ENCODE measurements at places on chromosomes 4 and X. TPM values are rescaled to one million over a fixed set of nuclear protein-coding genes. Genes with fewer than 3 reads are reported as not detected.
A peak's percentile ranks its signal among the peaks of the same experiment; 100 is the strongest.

DNA sequence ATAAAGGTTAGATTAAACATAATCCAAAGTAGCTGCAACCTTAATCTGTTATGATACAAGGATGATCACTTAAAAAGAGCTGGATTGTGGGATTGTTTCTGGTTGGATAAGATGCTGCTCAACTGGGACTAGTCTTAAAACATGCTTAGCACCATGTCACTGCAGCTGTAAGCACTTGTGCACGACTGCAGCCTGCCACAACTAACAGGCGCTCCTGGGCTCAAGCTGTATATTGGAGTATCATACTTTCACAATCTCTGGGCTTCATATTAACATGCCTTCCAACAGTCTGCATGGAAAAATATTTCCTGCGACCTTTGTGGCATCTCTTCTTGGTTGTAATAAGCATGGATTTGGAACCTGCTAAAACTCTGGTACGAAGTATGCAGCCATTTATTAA, 493.0 kb upstream of the PITX2 start:
- no peak overlapping the region for H3K27ac ChIP-seq
- no peaks in the 10 kb centered on the region for H3K27me3 ChIP-seq
- DNase-seq, result no peak
- H3K4me1 ChIP-seq, result no peaks in the 10 kb centered on the region
- no peaks in the 10 kb centered on the region for H3K36me3 ChIP-seq
- H3K4me3 ChIP-seq, result no peak overlapping the region

DNA sequence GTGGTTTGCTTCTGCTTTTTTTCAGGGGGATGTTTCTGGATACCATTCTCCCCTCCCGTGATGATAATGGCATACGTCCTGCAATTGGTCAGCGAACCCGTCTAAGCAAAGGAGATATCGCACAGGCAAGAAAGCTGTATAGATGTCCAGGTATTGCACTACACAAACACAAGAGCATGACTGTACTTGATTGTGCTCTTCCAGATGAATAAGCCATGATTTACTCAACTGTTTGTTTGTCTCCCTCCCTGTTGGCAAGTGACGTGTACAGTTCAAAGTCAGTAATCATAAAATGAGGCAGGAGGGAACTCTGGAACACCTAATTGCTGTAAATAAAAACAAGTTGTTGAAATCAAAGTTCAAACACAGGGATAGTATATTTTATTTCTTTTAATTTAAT, 141.4 kb downstream of the TLL1 start:
- no peaks in the 10 kb centered on the region for H3K36me3 ChIP-seq
- no peaks in the 10 kb centered on the region for H3K4me1 ChIP-seq
- no peak overlapping the region for H3K4me3 ChIP-seq
- H3K27me3 ChIP-seq, result no peaks in the 10 kb centered on the region

- no peaks in the 10 kb centered on the region for H3K36me3 ChIP-seq
- H3K27ac ChIP-seq, result no peak overlapping the region
- H3K4me3 ChIP-seq, result no peak overlapping the region
- no peaks in the 10 kb centered on the region for H3K4me1 ChIP-seq
- DNase-seq, result no peak
These were observed 8.0 kb upstream of the HERC5 start for GRCh38 chr4:88448889-88449288.

Gene MPP1
- 39.3 TPM for total RNA-seq

- no peaks in the 10 kb centered on the region for H3K27me3 ChIP-seq
- H3K4me1 ChIP-seq, result no peaks in the 10 kb centered on the region
- H3K4me3 ChIP-seq, result no peak overlapping the region
- peaks cover 23% of the 10 kb centered on the region for H3K36me3 ChIP-seq
- H3K27ac ChIP-seq, result no peak overlapping the region
These were observed 170.2 kb upstream of the NUDT6 start for GRCh38 chr4:123092586-123092985.

Gene SLC26A1
- total RNA-seq, result not detected

GRCh38 chr4:16707874-16708273, 190.6 kb downstream of the LDB2 start:
- no peaks in the 10 kb centered on the region for H3K27me3 ChIP-seq
- H3K36me3 ChIP-seq, result no peaks in the 10 kb centered on the region
- no peak overlapping the region for H3K4me3 ChIP-seq

GRCh38 chrX:51837921-51838320, 55.5 kb upstream of the MAGED1 start:
- peak; percentile 22 for DNase-seq
- no peaks in the 10 kb centered on the region for H3K4me1 ChIP-seq
- no peaks in the 10 kb centered on the region for H3K36me3 ChIP-seq
- no peak overlapping the region for H3K4me3 ChIP-seq

Gene NPNT
- 1.7 TPM for total RNA-seq

GRCh38 chr4:104868958-104869357, 277.7 kb upstream of the TET2 start:
- DNase-seq, result no peak
- no peaks in the 10 kb centered on the region for H3K27me3 ChIP-seq
- H3K27ac ChIP-seq, result no peak overlapping the region
- H3K36me3 ChIP-seq, result no peaks in the 10 kb centered on the region
- H3K4me3 ChIP-seq, result no peak overlapping the region
- no peaks in the 10 kb centered on the region for H3K4me1 ChIP-seq

DNA sequence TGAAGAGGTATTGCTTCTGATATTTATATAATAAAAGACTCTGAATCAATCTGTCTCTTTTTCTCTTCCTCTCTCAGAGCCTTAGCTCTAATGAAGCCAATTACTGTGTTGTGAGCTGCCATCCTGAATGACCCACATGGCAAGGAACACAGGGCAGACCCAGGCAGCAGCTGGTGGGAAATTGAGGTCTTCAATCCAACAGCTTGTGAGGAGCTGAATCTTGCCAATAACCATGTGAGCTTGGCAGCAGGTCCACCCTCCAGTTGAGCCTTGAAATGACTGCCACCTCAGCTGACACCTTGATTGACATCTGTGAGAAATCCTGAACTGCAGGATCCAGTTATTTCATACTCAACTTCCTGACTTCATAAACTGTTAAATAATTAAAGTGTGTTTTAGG, 149.4 kb downstream of the NDST4 start:
- no peaks in the 10 kb centered on the region for H3K36me3 ChIP-seq
- H3K4me1 ChIP-seq, result no peaks in the 10 kb centered on the region
- no peak overlapping the region for H3K4me3 ChIP-seq
- no peaks in the 10 kb centered on the region for H3K27me3 ChIP-seq

GRCh38 chr4:121050300-121050699, 22.0 kb downstream of the NDNF start:
- no peak overlapping the region for H3K4me3 ChIP-seq
- no peaks in the 10 kb centered on the region for H3K27me3 ChIP-seq
- H3K27ac ChIP-seq, result no peak overlapping the region
- no peaks in the 10 kb centered on the region for H3K36me3 ChIP-seq

Gene FUNDC1
- 24.8 TPM for total RNA-seq

GRCh38 chr4:183304538-183304937, 15.5 kb downstream of the CLDN22 start:
- H3K4me1 ChIP-seq, result no peaks in the 10 kb centered on the region
- peaks cover 13% of the 10 kb centered on the region for H3K36me3 ChIP-seq
- no peak overlapping the region for H3K27ac ChIP-seq

Gene MSX1
- 3.6 TPM for total RNA-seq

DNA sequence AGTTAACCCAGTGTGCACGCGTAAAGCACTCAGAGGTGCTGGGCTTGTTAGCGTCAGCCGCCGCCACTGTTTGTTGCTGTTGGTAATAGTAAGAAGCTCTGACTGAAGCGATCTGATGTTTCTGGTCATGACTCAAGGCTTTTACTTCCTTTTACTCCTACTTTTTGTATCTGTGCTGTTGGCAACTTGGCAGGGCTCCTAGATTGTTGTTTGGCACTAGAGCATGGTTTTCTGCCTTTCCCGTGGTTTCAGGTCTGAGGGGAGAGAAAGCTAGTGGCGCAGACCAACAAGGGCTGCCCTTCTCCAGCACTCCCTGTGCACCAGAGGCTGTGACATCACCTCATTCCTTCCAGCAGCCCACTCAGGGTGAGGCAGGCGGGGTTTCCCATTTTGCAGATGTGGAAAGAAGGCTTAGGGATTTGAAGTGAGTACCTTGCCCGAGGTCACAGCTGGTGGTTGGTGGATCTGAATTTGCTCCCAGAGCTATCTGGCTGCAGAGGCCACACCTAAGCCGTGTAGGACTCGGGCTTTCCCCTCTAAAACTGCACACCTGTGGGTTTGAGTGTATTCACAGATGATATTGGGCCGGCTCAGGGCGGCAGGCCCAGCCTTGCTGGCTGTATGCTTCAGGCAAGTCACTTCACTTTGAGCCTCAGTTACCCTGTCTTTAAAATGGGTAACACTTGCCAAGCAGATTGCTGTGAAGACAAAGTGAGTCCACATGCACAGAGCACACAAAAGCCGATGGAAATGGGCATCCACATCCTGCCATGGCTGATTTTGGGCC, 51.2 kb upstream of the TADA2B start:
- no peaks in the 10 kb centered on the region for H3K27me3 ChIP-seq
- peak overlapping the region; percentile 18 for H3K27ac ChIP-seq
- no peak for DNase-seq
- H3K4me1 ChIP-seq, result peaks cover 56% of the 10 kb centered on the region
- no peak overlapping the region for H3K4me3 ChIP-seq

DNA sequence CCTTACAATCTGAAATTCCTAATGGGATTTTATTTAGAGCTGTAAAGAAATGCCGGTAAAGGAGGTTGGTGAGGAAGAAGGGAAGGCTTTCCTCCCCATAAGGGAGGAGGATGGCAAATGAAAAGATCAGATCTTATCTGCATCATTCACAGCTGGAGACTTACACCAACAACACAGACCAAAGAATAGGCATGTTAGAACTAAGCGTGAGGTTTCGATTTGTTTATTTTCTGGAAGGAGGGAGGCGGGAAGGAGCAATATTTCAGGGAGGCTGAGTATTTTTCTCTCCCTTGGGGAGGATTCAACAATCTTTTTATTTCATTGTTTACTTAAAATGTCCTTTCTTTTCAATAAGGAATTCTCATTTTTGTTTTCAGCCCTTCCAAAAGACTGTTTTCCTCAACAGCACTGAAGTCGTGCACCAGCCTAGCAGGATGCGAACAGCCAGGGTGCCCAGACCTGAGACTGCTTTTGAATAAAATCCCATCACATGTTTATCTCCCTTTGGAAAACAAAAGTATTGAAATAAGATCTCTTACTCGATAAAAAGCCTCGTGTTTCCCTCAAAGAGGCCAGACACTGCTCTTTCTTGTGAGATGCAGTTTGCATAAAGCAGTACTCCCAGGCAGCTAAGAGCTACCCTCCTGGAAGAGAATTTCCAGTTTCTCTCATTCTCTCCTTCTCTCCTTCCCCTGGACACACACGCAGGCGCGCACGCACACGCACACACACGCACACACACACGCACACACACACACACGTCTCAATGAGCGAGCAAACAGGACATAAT, 236.1 kb downstream of the MGST2 start:
- H3K36me3 ChIP-seq, result no peaks in the 10 kb centered on the region
- peaks cover 5% of the 10 kb centered on the region for H3K4me1 ChIP-seq
- H3K27ac ChIP-seq, result peak overlapping the region; percentile 12
- no peak for DNase-seq
- no peak overlapping the region for H3K4me3 ChIP-seq
- H3K27me3 ChIP-seq, result no peaks in the 10 kb centered on the region

DNA sequence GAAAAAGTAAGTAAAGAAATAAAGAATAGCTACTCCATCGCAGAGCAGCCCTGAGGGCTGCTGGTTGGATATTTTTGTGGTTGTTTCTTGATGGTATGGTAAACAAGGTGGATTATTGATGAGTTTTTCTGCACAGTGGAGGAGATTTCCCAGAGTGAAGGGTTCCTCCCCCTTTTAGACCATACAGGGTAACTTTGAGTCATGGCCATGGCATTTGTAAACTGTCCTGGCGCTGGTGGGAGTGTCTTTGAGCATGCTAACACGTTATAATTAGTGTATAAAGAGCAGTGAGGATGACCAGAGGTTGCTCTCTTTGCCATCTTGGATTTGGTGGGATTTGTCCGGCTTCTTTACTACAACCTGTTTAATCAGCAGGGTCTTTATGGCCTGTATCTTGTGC, 128.2 kb downstream of the ASMT start:
- no peak overlapping the region for H3K27ac ChIP-seq
- DNase-seq, result no peak
- no peaks in the 10 kb centered on the region for H3K27me3 ChIP-seq
- no peaks in the 10 kb centered on the region for H3K36me3 ChIP-seq
- H3K4me3 ChIP-seq, result no peak overlapping the region

Gene F9
- total RNA-seq, result not detected

Gene GAR1
- total RNA-seq, result 8.1 TPM

DNA sequence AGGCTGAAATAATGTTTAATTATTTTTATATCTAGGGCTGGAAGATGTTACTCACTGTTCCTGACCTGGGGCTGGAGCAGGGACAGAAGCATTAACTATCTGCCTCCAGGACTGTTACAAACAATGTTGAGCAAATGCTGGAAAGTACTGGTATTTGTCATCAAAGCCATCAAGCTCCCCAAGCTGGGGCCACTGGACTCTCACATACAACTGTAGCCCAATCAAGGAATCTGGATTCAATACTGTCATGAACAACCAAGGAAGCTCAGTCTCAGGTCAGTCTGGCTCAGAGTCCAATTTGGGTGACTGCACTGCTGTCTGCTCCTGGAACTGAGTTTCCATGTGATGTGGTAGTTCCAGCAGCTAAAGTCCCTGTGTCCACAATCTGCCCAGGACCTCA, 50.4 kb downstream of the APOO start:
- no peaks in the 10 kb centered on the region for H3K4me1 ChIP-seq
- H3K4me3 ChIP-seq, result no peak overlapping the region
- no peak for DNase-seq

GRCh38 chr4:97531351-97531750, 611.9 kb downstream of the STPG2 start:
- no peak for DNase-seq
- H3K4me1 ChIP-seq, result no peaks in the 10 kb centered on the region
- no peaks in the 10 kb centered on the region for H3K27me3 ChIP-seq
- H3K27ac ChIP-seq, result no peak overlapping the region
- no peaks in the 10 kb centered on the region for H3K36me3 ChIP-seq

GRCh38 chr4:101282076-101282844, 65.1 kb downstream of the PPP3CA start:
- no peaks in the 10 kb centered on the region for H3K36me3 ChIP-seq
- H3K4me1 ChIP-seq, result peaks cover 48% of the 10 kb centered on the region
- H3K27ac ChIP-seq, result peak overlapping the region; percentile 4
- H3K27me3 ChIP-seq, result no peaks in the 10 kb centered on the region

- H3K27ac ChIP-seq, result no peak overlapping the region
- no peak for DNase-seq
- no peaks in the 10 kb centered on the region for H3K27me3 ChIP-seq
- no peaks in the 10 kb centered on the region for H3K4me1 ChIP-seq
- H3K36me3 ChIP-seq, result no peaks in the 10 kb centered on the region
These were observed 112.5 kb downstream of the RASGEF1B start for GRCh38 chr4:81359207-81359606.

Data from heart right ventricle (tissue), 16 donors.